ENCODE measurements at places on chromosomes 2 and 18.
A peak's percentile ranks its signal among the peaks of the same experiment; 100 is the strongest.

GRCh38 chr18:12441475-12442034, 33.8 kb downstream of the PRELID3A start:
- no peak for DNase-seq

- no peak for DNase-seq
Measured at GRCh38 chr2:241858206-241859016, at the start of gene PDCD1. Gene PDCD1, minus strand, starts transcription at chr2:241858894. Its CDS starts 56 bp downstream, at chr2:241858838.

DNA sequence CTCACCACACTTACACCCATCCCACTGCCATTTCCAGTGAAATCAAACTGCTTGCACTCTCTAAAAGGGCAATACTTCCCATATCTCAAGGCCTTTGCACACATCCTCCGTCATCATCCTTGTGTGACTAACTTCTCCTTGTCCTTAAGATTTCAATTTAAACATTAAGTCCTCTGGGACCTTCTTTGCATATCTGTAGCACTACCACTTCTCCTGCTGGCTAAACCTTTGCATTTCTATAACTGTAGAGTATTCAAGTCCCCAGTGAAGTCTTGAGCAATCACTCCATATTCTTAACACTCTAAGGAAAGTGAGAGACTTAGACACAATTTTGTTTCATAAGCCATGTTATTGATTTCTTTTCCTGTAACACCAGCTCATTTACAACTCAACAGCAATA, 136.8 kb upstream of the EPHA4 start:
- DNase-seq: no peak

DNA sequence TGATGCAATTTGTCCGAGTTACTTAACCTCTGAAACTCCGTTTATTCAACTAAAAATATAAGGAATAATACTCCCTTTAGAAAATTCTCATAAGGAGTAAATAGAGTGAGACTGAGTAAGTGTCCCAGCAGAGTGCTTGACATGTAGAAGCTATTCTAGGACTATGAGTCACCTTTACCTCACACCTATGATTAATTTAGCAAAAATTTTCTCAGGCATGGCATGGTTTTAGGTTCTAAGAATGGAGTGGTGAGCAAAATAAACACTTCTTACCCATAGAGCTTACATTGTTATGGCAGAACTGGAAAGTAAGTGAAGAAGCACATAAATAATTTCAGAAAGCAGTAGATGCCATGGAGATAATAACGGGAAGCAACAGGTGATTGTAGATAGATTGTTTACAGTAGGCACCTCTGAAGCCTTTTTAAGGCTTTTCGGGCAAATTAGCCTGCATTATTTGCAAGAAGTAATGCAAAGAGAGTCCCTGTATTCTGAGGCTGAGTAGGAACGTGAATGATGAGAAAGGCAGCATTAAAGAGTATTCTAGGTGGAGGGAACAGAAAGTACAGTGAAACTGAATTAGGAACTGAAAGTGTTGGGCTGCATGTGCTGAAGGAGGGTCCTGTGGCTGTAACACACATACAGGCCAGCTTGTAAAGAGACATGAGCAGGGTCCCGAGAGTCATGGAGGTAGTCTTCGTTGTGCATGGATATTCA, 209.2 kb downstream of the ZNF407 start:
- peak; percentile 4 for DNase-seq

DNA sequence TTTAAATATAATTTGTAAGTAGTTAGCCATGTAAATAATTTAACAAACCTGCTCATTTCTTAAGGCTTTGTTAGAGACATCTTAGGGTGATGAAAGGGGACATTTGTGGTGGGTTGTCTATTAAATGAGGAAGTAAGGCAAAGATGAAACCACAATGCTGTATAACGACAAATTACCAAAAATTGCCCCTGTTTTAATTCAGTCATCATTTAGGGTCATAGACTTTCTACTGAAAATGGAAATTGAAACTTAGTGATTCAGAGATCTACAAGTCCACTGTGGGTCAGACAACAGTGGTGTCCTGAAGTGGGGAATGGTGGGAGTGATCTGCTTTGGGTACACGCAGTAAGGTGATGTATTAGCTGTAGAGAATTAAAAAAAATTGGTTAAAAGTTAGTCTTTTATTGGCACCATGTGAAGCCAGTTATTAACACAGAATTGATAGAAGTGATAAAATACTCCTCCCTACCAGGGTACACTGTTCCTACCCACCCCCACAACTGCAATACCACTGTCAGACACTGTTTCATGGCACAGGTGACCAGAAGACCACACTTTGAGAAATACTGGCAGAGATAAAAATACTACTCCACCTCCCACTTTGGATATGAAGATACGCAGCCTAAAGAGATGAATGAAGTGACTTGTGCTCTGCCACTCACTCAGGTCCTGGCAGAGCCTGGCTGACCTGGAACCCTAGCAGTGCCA, 13.4 kb downstream of the CERS6 start:
- peak; percentile 81 for DNase-seq

DNA sequence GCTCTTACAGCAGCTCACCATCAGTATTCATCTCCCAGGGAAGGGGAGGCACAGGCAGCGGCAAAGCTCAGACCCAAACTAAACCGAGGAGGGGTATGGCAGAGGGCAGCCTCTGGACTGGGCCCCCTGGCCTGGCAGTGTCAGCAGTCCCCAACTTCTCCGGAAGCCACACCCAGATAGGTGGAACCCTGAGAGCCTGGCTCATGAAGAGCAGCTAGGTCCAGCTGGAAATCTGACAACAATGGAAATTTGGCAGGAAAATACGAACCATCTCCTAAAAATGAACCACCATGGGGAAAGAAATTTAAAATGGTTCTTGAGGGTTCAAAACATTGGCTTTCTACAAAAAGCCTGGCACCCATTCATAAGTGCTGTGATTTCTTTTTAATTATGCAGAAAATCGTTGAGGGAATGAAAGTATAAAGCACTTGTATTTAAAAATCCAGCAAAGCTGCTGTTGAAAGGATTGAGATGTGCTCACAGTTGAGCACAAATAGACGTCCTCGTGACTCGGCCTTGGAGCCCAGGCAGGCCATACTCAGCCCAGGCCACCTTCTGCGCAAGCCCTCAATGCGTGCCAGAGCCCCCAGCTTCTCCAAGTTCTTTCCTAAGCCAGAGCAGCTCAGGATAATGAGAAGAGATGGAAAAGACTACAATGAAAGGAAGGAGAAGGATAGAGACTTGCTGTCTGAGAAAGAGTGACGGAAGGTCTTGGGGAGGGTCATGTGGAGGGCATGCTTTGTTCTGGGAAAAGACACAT, 93.0 kb downstream of the COL6A3 start:
- DNase-seq: no peak

GRCh38 chr2:37827455-37827854, 97.6 kb upstream of the RMDN2 start:
- no peak for DNase-seq

- peak; percentile 32 for DNase-seq
Measured at GRCh38 chr2:119234021-119235019, 10.7 kb downstream of the STEAP3 start.

DNA sequence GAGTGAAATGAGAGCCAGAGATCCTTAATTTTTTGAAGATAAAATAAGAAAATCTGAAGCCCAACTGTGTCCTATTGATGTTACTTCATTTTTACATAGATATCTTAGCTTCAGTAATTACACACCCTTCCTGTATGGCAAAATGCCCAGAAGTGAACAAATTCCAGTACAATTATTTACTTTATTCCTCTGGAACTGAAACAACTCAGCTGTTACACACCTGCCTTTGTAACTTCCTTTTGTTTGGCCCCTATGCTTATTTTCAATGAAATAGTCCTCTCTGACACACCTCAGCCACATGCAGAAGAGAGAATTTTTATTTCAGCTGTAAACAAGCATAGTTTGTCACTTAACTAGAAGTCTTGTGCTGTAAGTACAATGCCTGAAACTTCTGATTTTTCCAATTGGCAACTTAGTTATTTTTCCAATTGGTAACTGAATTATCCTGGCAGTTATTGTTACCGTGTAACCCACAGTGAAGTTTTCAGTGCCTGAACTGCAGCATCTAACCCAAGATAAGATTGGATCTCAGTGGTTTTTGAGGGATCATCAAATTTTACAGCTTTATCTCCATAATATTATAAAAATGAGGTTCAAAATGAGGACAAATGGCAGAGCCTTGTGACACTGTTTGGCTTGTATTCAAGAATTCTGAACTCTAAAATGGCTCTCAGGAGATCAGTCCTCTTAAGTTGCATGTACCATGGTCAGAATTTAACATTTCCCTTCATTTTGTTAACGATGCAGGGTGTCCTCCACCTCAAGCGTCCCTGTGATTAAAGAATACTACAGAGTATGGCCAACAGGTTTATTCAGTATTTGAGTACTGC, 82.6 kb downstream of the PKP4 start:
- peak; percentile 28 for DNase-seq

GRCh38 chr2:18156002-18156401, 277.5 kb downstream of the KCNS3 start:
- DNase-seq: peak; percentile 1

DNA sequence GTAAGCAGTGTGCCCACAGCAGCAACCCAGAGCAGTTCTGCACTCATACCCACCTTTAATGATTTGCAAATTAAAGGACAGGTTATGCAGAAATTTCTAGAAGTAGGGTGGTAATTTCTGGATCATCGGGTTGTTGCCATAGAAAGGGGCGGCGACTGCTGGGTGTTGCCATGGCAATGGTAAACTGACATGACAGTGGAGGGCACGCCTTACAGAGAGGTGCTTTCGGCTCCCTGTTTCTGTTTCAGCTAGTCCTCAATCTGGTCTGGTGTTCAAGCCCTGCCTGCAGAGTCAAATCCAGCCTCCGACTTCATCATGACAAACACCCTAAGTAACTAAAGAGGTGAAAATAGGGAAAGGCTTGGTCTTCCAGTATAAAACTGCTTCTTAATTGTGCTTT, 667.7 kb downstream of the SOCS6 start:
- DNase-seq: no peak

GRCh38 chr2:132392221-132392620, 24.4 kb upstream of the GPR39 start:
- DNase-seq: no peak

GRCh38 chr2:24174851-24175277, at the start of gene FAM228A:
Gene FAM228A, plus strand, starts transcription at chr2:24175053. Its CDS starts 428 bp downstream, at chr2:24175481.
- DNase-seq: no peak

DNA sequence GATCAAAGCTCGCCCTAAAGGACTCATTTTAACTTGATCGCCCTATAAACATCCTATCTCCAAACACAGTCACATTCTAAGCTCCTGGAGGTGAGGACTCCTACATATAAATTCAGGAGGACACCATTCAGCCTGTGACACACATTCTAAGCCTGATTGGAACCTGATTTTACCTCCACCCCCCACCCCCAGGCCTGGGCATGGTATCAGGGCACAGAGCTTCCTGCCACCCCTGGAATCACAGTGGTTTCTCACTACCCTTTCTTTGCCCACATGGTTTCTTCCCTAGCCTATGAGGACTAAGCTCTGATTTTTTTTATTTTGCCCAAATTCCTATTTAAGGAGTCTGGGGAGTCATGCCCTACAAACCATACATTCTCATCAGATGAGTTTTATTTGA, 428.1 kb upstream of the ID2 start:
- no peak for DNase-seq

DNA sequence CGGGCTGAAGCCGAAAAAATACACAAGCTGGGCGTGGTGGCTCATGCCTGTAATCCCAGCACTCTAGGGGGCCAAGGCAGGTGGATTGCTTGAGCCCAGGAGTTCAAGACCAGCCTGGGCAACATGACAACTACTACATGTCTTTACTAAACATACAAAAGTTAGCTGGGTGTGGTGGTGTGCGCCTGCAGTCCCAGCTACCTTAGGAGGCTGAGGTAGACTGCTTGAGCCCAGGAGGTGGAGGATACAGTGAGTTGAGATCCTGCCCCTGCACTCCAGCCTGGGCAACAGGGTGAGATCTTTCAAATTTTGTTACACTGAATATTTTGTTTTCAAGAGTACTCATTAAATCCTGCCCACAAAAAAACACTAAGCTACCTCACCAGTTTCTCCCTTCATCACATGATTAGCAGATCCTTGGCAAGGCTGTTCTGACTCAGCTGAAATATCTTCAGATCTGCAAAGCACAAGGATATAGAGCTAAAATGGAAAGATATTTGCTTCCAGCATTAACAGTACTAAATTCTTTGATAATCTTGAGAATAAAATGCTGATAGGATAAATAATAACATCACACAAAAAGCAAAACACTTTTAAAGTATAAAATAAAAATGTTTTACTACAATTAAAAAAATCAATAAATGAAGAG, 28.2 kb upstream of the MCM6 start:
- peak; percentile 45 for DNase-seq
